ENCODE measurements at places on chromosomes 3 and 15. TPM values are rescaled to one million over a fixed set of nuclear protein-coding genes. Genes with fewer than 3 reads are reported as not detected.
A peak's percentile ranks its signal among the peaks of the same experiment; 100 is the strongest.

- no peak for DNase-seq
Observed at GRCh38 chr3:61061092-61061723, 190.0 kb downstream of the FHIT start.

- no peak for DNase-seq
Observed at GRCh38 chr3:61809879-61810278, 248.5 kb downstream of the PTPRG start.

DNA sequence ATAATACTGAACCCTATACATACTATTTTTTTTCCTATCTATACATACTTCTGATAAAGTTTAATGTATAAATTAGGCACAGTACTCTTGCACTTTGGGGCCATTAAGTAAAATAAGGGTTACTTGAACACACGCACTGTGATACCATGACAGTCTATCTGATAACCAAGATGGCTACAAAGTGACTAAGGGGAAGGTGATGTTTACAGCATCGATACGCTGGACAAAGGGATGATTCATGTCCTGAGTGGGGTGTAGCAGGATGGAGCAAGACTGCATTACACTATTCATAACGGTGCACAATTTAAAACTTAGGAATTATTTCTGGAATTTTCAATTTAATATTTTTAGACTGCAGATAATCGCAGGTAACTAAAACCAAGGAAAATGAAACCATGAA, 30.0 kb upstream of the SLC2A2 start:
- no peak for DNase-seq

DNA sequence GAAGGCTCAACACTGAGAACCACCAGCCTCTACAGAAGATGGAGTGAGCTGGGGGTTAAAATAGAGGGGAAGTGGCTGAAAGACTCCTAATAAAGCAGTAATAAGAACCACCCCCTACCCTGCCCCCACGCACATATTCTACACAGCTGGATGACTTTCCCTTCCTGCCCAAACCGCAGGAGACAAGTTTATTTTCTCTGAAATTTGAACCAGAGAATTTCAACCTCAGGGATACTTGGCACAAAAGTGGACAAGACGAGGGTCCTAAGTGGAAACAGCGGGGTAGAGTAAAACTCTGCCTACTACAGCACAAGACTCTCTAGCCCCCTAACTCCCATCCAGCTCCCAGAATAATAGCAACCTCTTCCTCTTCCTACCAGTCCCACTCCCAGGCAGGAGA, 28.4 kb downstream of the USF3 start:
- no peak for DNase-seq

GRCh38 chr3:87109465-87109864, 117.6 kb upstream of the CHMP2B start:
- DNase-seq, result no peak

- peak; percentile 87 for DNase-seq
Observed at GRCh38 chr15:83108266-83109219, 1.1 kb downstream of the TM6SF1 start.

DNA sequence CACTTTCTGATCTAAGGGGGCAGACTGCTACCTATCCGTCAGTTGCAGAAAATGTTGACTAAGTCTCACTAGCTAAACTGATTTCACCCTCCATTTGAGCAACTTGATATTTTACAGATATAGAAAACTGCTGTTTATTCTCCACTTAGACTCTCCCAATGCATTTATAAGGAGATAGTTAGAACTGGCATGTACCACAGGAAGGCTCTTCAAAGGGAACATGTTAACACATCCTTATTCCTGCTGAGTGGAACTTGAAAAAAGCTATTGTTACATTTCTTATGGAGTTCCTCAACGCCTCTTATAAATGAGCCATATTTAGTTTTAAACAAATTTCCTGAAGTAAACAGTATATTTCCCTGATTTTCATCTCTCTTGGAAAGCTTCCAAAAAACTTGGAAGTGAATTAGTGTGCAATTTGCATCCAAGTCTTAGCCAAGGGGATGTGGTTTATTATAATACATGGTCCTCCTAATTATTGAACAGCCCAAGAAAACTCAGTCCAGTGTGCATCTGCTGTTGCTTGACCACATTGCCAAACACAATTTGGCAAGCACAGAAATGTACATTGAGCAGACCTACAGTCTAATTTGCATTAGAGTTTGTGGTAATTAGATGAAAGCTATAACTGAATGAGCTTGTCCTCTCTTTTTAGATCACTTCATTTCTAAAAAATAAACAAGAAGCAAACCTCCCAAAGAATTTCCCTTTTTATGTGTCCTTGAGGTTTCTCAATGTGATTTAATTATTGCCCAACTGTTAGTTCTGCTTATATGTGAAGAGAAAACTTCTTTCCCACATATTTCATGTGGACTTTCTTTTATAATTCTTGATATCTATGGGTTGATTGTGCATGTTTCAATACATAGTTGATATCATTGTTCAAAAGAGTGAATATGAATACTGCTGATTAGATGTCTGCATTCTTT, 72.6 kb upstream of the DPH6 start:
- no peak for DNase-seq

- DNase-seq, result no peak
Observed at GRCh38 chr3:105915524-105915923, 46.7 kb upstream of the CBLB start.

GRCh38 chr15:39287322-39288195, 293.3 kb upstream of the THBS1 start:
- DNase-seq, result no peak

DNA sequence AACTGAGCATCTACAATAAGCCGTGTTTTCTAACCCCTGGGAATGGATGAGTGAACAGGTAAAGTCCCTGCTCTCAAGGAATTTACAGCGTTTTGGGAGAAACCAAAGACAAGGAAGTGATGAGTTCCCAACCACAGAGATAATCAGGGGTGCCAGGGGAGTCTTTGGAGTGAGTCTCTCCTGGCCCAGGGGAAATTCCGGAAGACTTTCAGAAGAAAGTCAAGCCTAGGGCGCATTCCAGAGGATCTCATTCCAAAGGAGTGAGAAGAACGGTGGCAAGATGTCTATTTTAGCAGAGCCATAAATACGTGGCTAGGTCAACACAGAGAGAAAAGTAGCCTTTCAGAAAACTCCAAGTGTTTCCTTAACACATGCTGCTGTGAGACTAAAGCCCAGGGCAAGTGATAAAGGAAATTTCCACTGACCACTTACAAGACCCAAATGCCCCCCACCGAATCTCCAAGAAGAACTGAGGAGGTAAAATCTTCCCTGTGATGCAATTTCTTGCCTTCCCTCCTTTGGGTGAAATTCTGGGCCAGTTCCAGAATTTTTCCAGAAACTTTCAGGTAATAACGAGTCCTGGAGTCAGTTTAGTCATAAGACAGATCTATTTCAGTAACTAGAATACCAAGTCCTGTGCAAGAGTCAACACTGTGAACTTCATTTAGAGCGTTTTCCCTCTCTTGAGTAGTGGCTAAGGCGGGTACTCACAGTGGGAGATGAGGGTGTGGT, 437.4 kb downstream of the NR2F2 start:
- no peak for DNase-seq

DNA sequence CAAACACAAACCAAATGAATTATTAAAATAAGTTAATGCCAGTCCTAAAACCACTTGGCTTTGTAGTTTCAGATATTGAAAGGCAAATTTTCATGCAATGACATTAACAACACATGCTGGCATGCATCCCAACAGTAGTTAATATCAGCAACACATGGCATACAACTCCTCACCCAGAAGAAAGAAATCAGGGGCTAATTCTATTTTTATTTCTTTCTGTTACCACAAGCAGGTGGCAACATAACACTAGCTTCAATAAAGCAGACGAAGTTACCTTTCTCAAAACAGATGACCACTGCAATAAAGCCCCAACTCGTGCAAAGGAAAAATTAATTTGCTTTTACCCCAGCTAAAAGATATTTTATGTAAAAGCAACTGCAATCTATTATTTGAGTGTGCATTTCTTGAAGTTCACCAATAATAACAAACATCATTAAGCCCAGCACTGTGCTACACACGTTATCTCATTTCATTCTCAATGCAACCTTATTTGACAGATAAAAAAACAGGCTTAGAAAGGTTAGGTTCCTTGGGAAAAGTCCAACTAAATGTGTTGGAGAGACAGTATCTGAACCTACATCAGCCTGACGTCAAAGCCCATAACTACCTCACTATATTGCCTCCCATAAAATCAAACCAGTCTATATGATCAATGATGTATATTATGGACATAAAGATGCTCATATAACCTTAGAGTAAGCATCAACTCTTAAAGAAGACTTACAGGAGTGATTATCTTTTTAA, 2.8 kb downstream of the TOP2B start:
- no peak for DNase-seq

DNA sequence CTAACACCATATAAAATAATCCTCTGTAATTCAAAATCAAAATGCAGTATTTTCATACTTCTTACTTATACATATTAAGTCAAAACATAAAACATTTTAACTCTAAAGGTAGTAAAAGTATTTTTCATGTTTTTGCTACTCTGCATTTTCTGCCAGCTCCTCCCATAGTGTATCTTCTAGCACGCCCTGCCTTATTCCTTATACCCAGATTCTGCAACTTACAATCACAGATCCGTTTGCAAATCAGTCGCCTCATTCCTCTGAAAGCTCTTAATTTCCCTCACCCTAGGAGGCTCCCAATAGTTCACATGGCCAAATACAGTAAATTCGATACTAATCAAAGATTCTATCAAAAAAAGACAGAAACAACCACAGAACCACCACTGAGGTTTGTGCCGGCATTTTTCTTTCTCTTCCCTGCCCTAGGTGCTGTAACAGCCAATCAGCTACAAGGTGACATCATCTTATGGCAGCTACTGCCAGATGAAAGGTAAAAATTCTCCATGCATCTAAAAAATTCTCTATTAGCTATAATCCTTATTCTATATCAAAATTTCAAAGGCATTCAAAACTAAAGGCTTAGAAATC, 72.9 kb downstream of the CLASP2 start:
- no peak for DNase-seq

DNA sequence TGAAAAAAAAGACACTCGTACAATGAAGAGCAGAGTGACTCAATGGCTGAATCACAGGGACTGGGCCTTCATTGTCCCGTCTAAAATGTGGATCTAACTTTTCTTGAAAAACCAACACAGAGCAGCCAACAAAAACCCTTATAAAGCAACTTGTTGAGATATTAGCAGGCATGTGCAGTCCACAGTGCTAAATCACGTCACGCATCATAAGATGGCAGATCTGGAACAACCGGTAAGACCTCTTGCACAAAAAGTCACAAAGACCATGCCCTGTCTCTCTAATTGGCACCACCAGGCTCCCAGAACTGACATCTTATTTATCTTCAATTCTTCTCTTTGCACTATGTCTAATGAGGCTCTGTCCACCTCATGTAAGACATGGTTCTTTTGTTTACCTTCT, 177.0 kb downstream of the MAGI1 start:
- no peak for DNase-seq

DNA sequence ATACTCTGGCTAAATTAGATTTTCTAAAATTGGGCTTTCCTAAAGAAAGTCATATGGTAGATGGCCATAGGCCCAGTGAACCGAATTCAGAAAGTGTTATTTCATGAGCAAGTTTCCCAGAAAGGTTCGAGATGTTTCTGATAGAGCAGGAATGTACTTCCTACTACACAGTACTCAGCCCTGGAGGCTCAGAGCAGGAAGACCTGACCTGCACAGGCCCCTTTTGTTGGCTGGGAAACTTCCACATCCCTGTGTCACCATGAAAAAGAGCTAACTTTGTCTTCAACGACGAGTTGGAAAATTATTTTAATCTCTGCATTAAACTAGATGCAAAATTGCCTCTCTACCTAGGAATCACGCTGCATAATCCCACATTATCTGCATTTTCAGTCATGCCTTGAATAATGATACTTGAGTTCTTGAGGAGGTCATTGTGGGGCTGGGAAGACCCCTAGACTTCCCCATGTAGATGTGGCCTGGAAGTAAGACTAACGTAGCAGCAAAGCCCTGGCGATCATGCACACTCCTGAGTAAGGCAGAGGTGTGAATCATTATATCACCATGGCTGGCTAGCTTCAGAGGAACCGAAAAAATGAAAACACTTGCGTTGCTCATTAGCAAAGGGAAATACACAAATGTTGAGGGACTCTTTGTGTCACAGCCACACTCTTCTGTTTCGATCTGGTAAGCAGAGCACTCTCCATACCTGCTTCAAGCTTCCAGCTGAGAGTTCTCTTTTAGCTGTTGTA, 47.1 kb downstream of the CMTM7 start:
- peak; percentile 28 for DNase-seq

DNA sequence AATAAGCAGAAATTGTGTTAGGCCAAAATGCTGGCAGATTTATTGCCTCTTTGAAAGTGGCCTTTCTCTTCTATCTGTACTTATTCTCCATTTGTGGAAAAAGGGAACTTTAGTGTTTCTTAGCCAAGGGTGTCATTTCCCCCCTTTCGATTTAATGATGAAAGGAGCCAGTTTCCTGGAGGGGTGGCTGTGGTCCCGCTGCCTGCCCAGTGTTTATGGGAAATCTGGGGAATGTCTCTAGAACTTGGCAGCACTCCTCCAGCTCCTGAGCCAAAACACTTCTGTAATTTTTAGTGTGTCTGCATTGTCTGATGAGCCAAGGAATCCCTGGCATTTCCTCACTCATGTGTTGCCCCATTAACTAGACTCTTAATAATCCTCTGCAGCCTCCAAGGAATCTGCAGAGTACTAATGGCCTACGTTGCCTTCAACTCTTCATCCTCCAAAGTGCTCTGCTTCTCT, 448.8 kb downstream of the GRM7 start:
- peak; percentile 90 for DNase-seq

- no peak for DNase-seq
Observed at GRCh38 chr3:27756877-27757276, 34.8 kb upstream of the EOMES start.

DNA sequence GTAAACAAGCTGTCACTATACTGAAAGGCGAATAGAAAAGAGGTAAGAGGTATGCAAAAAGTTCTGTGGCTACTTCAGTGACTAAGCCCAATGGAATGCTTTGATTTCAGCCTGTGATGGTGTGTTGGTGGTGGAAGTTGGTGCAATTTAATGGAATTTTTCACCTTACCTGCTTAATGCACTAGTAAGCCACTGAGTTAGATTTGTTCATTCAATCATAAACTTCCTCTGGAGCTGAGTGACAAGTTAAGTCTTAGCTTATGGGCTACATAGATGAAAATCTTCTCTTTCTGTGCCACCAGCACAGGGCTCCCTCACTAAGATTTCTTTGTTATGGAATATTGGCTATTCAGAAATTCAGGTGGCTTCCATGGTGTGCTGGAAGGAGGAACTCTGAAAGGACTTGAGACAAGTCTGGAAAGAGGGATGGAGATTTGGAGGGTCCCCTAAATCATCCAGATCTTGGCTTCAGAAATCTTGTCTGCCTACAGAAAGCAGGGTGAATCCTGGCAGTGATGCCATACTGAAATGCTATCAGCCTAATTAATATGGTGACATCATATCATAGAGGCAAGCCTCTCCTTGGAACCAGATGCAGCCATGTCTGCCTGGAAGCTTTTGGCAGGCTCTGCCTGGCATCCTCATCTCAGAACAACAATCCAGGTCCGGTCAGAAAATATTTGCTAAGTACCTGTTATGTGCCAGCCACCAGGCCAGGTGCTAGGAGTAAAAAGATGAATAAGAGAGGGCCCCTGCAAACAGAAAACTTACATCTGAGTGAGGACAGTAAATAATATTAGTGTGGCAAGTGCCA, 8.1 kb upstream of the GAP43 start:
- DNase-seq, result no peak

- no peak for DNase-seq
Observed at GRCh38 chr3:158896729-158897128, 94.9 kb downstream of the MFSD1 start.

CADPS gene
- total RNA-seq, result 2.2 TPM

ATP13A5 gene
- total RNA-seq, result 4.4 TPM

TMEM207 gene
- not detected for total RNA-seq

PCLAF gene
- total RNA-seq, result not detected

NRROS gene
- total RNA-seq, result 1.8 TPM

PAK6 gene
- total RNA-seq, result 48.3 TPM

BNIP2 gene
- 84.3 TPM for total RNA-seq

MCF2L2 gene
- 0.88 TPM for total RNA-seq

Data from lower leg skin (tissue), 4 donors.